ENCODE measurements at places on chromosomes 13 and 19.

- no peak for DNase-seq
Measured at GRCh38 chr19:31979949-31980670, 365.3 kb upstream of the ZNF507 start.

GRCh38 chr19:14073925-14074838 is 1.6 kb downstream of the MISP3 start:
- DNase-seq: no peak

GRCh38 chr19:46608581-46609345 is 7.6 kb downstream of the CALM3 start:
- peak; percentile 28 for DNase-seq

DNA sequence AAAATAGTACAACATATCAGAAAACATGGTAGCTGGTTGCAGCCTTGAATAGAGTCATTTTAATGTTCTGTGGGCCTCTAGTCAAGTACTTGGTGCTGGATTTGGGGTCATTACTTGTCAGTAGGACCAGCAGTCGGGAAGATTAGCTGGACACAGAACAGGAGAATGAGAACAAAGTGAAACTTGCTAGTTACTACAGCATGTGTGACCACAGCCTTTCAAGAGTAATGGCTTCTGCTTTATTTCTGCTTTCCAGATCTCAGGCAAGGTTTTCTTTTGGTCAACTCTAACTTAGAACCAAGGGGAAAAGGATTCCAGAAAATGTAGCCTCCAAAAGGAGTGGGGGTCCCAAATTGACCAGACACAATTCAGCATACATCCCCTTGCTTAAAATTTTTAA is 17.1 kb upstream of the VWA8 start:
- DNase-seq: no peak

- DNase-seq: no peak
Measured at GRCh38 chr13:26436914-26437313, 120.6 kb upstream of the WASF3 start.

GRCh38 chr13:35499676-35500075 is 23.2 kb upstream of the MAB21L1 start:
- no peak for DNase-seq

- no peak for DNase-seq
Measured at GRCh38 chr13:50948601-50949000, 39.0 kb downstream of the RNASEH2B start.

DNA sequence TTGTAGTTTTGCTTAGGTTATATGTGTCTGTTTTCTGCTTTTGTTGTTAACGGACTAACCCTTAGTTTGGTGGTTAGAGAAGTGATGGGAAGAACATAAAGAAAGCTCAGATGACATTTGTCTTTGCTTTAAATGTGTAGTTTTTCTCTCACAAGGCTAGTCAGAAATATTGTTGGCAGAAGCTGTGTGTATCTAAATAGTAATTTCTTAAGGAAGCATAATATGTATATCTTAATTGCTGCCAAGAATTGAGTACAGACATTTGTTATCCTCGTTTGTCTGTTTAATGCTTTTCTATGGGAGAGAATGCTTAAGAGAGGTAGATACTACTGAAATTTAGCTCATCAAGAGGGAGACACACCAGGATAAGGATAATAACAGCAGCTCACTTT is 2.7 kb downstream of the RGCC start:
- no peak for DNase-seq

DNA sequence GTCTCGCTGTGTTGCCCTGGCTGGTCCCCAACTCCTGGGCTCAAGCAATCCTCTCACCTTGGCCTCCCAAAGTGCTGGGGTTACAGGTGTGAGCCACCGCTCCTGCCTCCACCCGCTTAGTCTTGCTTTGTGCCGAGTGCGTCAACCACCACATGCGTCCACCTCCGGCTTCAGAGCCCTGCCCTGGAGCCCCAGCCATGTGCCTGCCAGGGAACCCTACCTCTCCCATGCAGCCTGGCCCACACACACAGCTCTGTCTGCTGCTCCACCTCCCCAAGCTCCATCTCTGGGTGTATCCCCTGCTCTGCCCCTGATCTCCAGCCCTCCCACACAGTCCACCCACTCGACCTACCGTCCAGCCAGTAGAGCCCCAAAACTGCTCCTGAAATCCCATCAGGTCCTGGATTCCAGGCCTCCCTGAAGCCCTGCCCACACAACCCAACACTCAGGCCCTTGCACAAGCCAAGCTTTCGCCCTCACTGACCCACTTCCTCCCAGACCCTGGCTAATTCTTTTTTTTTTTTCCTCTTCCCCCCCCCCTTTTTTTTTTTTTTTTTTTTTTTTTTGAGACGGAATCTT is 9.6 kb downstream of the CYP2F1 start:
- DNase-seq: no peak

DNA sequence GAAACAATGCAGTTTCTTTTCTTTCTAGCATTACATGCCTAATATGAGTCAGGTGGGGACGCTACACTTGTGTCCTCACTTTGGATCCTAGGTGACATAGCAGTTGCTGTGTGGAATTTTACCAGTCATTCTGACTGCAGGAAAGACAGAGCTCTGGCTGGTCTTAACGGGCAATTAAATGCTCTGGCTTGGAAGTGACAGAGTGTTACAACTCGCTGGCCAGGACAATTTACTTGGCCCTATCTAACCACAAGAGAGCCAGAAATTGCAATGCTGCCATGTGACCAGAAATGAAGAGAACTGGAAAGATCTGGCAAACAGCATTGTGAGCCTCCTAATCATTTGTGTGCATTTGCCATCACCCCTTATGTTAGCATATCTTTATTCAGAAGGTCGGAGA is 351.1 kb downstream of the DCT start:
- DNase-seq: peak; percentile 27

- DNase-seq: no peak
Measured at GRCh38 chr13:106296723-106297122, 238.7 kb downstream of the EFNB2 start.

DNA sequence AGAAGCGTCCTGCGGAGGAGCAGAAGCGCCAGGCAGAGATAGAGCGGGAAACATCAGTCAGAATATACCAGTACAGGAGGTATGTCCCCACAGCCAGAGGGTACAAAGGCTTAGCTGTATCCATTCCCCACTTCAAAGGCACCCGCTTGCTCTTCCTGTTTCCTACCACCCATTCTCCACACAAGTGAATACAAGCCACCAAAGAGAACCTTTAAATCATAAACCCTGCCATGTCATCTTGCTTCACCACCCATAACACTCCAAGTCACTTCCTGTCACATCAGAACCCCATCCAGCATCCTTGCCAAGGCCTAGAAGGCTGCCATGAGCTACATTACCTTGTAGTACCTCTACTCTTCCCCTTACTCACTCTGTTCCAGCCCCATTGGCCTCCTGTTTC is 205.8 kb downstream of the LMO7 start:
- no peak for DNase-seq

DNA sequence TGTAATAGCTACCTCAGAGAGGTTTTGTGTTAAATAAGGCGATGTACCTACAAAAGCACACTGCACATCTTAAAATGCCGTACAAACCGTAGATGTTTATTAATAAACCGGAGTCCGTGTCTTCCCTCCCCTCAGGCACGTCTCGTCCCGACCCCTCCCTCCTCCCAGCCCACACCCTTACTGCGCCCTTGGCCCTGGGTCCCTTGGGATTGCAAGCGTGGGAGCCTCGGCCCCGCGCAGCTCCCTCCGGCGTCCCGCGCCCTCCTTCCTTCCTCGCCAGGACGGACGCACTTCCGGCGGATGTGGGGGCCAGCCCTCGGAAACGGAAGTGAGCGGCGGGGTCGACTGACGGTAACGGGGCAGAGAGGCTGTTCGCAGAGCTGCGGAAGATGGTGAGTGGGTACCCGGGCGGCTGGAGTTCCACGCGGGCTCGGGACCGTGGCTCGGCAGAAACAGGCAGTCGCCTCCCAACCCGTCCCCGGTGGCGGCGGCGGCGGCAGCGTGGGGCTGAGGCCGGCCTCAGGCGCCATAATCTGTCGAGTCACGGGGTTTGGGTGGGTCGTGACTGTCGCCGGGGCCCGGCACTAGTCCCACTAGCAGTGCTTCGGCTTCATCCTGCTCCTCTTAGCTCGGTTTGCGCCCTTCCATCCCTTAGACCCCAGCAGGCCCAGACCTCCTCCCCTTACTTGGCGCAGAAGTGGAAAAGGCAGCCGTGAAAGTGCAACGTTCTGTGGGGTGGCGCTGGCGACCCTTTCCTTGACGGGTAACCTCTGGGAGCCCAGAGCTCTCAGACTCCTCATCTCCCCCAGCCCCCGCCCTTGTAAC is at the start of gene POMP:
Gene POMP (plus strand): TSS at position 335 of the 825 bp plus-strand sequence. CDS start 55 bp downstream, at position 390.
- DNase-seq: peak; percentile 96

DNA sequence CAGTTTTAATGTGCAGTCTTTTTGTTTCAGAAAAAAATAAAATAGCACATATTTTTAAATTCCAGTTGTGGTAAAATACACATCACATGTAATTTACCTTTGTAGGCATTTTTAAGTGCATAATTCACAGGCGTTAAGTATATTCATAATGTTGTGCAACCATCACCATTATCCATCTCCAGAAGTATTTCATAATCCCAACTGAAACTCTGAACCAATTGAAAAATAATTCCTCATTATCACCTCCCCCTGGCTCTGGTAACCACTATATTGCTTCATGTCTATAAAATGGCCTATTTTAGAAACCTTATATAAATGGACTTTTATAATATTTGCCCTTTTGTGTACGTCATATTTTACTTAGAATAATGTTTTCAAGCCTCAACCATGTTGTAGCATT is 756.5 kb upstream of the KLHL1 start:
- DNase-seq: no peak

- no peak for DNase-seq
Measured at GRCh38 chr13:27968316-27969081, 616 bp downstream of the CDX2 start.

DNA sequence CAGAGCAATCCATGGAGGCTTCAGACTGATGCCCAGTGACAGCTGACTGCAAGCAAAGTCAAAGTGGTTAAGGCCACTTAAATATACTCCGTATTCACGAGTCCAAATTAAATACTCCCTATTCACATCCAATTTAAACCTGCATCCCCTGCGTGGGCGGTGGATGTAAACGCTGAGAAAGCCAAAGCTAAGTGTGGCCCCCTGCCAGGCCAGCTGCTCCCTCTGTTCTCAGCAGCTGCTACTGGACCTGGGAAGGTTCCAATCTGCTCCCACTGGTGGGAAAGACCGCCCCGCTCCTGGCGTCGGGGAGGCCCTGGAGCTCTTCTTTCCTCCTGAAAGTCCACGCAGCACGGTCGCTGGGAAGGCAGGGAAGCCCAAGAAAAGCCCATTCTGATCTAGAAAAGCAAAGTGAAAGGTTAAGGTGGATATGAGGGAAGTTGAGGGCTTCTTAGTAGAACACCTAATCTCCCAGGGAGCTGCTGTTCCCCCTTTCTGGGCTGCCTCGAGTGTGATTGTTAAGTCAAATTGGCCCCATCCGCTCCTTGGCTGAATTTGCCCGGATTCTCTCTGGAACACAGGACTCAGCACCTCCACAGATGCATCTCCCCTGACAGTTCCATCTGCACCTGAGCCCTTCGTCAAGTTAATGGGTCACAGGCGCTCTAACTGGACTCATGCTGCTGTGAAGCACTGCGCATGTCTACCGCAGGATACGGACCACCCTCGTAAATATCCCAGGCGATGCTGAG is 205.5 kb downstream of the USP12 start:
- peak; percentile 83 for DNase-seq

DNA sequence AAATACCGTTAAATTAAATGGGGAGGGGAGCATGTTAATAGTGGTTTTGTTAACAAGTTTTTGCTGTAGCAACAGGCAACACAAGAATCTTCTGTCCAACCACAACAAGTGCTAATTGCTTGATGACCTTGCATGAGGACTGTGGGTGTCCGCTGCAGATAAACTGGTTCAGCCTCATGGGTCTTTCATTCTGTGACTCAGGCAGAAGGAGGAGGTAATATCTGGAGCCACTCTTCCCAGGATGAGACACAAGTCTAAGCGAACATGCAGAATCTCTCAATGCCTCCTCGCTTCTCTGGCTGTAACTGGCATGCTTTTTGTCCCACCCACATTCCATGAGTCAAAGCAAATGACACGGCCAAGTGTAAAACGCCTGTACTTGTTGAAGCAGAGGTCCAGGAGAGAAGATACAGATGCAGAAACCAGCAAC is 56.6 kb upstream of the MYO16 start:
- DNase-seq: no peak

GRCh38 chr19:2468596-2468995 is 7.3 kb upstream of the GADD45B start:
- no peak for DNase-seq

DNA sequence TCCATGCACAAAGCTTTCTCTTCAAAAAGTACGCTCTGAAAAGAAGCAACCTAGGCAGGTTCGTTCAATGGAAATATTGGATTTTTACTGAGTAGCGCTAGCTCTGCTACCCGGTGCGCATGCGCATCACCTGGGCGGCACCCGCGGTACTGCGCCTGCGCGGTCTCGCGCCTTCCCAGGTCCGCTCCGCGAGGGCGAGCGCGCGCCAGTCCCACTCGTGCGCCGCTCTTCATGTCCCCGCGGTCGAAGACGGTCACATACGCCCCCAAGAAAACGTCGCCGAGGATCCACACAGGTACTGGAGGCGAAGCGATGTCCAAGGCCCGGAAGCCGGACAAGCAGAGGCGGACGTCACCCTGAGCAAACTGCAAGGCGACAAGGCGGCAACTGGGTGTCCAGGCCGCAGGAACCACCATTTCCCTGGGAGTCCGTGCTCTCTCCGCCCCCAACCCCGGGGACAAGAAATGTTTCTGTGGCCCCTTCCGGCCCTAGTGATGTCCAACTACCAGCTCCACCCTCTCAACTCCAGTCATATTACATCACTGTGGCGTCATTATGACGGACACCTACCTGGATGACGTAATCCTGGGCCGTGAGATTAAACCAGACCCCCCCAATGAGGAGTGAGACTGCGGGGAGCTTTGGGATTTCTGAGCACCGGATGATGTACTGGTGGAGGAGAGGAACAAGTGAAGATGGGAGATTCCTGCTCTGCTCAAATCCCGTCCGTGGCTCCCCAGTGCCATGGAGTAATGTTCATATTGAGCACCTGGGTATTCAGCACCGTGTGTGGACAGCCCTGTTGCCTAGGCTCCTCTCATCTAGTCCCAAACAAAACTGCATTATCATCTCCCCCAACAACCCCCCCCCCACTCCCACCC is 4.8 kb upstream of the KCNC3 start:
- DNase-seq: peak; percentile 91

DNA sequence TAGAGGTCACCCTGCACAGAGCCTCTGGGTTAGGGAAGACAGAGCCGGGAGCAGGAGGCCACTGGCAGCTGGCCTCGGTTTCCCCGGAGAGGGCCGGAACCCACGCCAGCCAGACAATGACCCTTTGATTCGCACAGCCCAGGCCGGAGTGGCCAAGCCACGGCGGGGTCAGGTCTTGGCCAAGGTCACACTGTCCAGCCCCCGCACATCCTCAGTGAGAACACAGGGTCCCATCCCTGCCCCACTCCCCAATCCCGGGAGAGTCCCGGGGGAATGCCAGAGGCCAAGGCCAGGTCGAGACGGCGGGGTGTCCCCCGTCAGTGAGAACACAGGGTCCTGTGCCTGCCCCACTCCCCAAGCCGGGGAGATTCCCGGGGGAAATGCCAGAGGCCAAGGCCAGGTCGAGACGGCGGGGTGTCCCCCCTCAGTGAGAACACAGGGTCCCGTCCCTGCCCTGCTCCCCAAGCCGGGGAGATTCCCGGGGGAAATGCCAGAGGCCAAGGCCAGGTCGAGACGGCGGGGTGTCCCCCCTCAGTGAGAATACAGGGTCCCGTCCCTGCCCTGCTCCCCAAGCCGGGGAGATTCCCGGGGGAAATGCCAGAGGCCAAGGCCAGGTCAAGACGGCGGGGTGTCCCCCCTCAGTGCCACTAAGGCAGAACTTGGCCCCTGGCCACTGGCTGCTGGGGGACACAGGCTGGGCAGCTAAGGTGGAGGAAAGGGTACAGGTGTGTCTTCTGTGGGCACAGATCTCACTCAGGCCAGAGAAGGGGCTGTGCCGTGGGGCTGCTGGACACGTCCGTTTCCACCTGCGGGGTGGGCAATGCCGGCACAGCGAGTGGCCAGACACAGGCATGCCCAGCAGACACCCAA is 1.7 kb upstream of the FSTL3 start:
- DNase-seq: peak; percentile 73
